Dermis microvascular lymphatic vessel endothelial cell (primary cell): ENCODE measurements at places on chromosomes 13 and 19. TPM values are rescaled to one million over a fixed set of nuclear protein-coding genes. Genes with fewer than 3 reads are reported as not detected.

HPN gene
- total RNA-seq = under 0.01 TPM in 1 of 2 replicates, not detected in the other

ICAM5 gene
- total RNA-seq = under 0.01 TPM in 1 of 2 replicates, not detected in the other

ZNF471 gene
- total RNA-seq = 0.90 and 1.5 TPM in 2 replicates

ZNF284 gene
- total RNA-seq = 2.2 and 2.4 TPM in 2 replicates

INAFM1 gene
- 0.51 and 0.89 TPM in 2 replicates for total RNA-seq

KLK4 gene
- not detected in 2 replicates for total RNA-seq

SULT2B1 gene
- total RNA-seq = 0.13 TPM in 1 of 2 replicates, not detected in the other

CDC37 gene
- total RNA-seq = 219 and 250 TPM in 2 replicates

CEACAM21 gene
- 10.8 and 17.7 TPM in 2 replicates for total RNA-seq

PALM3 gene
- under 0.01 TPM in 1 of 2 replicates, not detected in the other for total RNA-seq

KCTD4 gene
- total RNA-seq = not detected in 2 replicates

ZNF99 gene
- total RNA-seq = not detected in 2 replicates

FBXL12 gene
- 6.3 and 9.5 TPM in 2 replicates for total RNA-seq

PODNL1 gene
- 0.25 TPM in 1 of 2 replicates, not detected in the other for total RNA-seq

ZNF625 gene
- 8.3 and 9.2 TPM in 2 replicates for total RNA-seq

ZNF20 gene
- 2.4 and 2.8 TPM in 2 replicates for total RNA-seq
